AG20443 (cell line): ENCODE measurements at places on chromosomes 5 and 9.

GRCh38 chr5:17316970-17317459 lies 99.6 kb downstream of the BASP1 start:
- no peak for DNase-seq

DNA sequence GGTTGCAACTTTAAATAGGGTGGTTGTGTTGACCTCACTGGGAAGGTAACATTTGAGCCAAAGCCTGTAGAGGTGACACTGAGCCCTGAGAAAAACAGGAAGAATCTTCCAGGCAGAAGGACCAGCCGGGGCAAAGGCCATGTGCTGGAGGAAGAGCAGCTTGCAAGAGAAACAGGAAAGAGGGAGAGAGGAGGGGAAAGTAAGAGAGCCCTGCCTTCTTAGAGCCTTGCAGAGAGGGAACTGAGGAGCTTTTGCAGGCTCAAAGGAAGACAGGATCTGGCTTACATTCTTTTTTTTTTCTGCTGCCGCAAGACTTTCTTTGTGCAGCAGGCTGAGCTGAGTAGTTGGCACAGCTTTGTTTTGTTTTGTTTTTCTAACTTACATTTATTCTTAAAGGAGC lies 17.4 kb downstream of the C9orf153 start:
- DNase-seq: no peak

- DNase-seq: peak; percentile 83
Observed at GRCh38 chr5:158013939-158014338, 155.0 kb upstream of the CLINT1 start.

GRCh38 chr5:69454460-69455249 lies 37.9 kb upstream of the OCLN start:
- no peak for DNase-seq

DNA sequence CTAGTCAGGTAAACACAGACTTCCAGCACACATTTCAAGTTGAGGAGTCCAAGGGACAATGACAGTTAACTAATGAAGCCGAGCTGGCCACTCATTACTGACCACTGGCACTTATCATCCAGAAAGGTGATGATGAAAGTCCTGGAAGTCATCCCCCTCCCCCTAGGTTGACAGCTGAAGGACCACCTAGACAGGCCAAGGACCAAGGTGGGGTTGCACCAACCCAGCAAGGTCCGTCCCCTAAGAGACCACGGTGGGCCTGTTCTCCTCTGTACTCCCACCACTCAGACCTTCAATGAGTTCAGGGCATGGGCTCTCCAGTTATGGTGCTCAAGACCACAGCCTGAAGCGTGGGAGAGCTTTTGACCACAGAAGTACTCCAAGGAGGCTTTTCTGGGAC lies 13.2 kb downstream of the P4HA2 start:
- DNase-seq: no peak

GRCh38 chr5:55226027-55226933 lies 835 bp downstream of the MCIDAS start:
- peak; percentile 69 for DNase-seq

- peak; percentile 41 for DNase-seq
Observed at GRCh38 chr9:137423514-137424291, 510 bp downstream of the NOXA1 start.

GRCh38 chr9:119639287-119639955 lies 270.2 kb upstream of the BRINP1 start:
- peak; percentile 45 for DNase-seq

DNA sequence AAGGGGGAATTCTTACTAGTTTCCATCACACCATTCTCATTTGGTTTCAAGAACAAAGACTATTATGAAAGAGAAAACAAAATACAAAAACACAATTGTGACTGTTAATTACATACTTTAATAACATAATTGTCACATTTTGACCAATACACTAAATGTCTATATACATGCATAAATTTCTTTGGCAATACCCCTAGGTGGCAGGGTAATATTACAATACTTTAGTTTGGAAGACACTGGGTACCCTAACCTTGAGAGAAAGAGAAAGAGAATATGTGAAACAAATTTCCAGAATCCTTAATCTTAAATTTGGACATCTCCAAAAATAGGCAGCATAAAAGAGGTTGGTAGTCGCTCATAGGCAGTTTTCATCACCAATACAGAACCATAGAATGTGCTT lies 619.6 kb upstream of the ADAMTS16 start:
- no peak for DNase-seq

- DNase-seq: no peak
Observed at GRCh38 chr5:119785057-119785456, 155.7 kb downstream of the FAM170A start.

GRCh38 chr5:43137326-43137725 lies 16.6 kb downstream of the ZNF131 start:
- DNase-seq: no peak

- DNase-seq: no peak
Observed at GRCh38 chr9:106532306-106533015, 330.5 kb upstream of the ZNF462 start.

- no peak for DNase-seq
Observed at GRCh38 chr9:122695696-122696095, 20.8 kb downstream of the OR1L3 start.

DNA sequence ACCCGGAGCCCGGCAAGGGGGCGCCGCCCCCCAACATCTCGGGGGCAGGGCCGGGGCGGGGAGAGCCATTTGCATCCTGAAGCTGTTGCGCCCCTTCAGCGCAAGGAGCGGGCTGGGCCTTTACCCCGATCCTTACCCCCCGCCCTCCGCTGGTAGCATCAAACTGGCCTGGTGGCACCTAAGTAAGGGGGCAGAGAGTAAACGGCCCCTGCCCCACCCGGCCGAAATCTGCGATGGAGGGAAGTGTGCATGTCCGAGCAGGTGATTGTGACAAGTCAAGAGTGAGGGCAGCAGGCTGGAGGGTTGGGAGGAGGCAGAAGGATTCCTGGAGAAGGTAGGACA lies 101.2 kb downstream of the ESM1 start:
- no peak for DNase-seq

DNA sequence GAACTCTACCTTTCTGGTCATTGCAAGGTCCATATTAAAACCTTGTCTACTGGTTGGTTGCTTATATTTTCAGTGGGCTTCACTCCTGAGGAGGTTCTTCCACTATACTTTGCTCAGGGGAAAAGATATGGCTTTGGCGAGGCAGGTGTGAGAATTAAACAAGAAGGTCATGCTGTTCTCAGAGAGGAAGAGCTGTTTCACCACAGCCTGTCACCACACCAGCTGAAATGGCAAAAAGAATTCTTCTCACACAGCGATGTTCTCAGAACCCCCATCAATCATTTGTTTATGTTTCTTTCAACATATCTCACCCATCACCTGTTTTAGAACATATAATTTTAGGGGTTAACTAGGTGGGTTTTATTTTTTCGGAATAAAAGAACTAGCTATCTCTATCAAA lies 38.6 kb downstream of the CAPSL start:
- DNase-seq: no peak

DNA sequence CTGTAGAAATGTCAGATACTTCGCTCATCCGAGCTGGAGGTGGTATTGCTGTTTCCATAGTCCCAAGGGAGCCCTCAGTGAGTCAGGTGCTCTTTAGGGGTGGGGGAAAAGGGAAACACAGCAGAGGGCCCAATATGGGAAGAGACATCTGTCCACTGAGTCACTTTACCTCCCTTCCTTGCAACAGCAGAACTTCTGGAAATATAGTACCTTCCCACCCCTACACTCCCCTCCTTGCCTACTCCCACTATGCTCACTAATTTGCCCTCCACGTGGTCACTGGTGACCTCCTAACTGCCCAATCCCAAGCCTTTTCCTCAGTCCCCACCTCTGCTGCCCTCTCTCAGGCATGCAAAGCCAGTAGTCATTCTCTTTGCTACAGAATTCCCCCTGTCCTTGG lies 1.9 kb downstream of the HK3 start:
- DNase-seq: no peak

DNA sequence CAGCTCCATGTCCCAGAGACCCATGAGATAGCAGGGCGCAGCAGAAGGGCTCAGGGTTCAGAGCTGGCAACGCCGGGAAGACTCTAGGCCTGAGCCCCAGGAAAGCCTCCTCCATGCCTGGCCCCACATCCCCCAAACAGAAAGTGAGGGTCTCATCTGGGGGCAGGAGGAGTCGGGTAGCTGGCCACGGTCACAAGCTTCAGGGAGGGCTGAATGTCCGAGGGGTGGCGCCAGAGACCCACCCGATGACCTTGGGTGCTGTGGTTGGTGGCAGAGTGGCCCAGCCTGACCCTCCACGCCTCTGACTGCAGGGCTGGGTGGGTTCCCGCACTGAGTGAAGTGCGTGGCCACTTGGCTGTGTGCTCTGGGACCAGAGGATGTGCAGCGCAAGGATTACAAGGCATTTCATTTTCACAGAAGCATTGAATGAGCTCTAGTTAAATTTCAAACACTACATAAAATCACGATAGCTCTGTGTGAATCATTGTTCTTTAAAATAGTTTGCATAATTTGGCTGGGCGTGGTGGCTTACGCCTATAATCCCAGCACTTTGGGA lies 3.0 kb downstream of the C8G start:
- peak; percentile 71 for DNase-seq

- DNase-seq: no peak
Observed at GRCh38 chr9:130476151-130476730, 31.5 kb downstream of the ASS1 start.

GRCh38 chr5:59094864-59095263 lies 512.0 kb downstream of the RAB3C start:
- DNase-seq: no peak

GRCh38 chr9:121589986-121590385 lies 61.4 kb upstream of the DAB2IP start:
- DNase-seq: no peak

GRCh38 chr9:133499132-133499891 lies 20.4 kb upstream of the SLC2A6 start:
- DNase-seq: no peak

DNA sequence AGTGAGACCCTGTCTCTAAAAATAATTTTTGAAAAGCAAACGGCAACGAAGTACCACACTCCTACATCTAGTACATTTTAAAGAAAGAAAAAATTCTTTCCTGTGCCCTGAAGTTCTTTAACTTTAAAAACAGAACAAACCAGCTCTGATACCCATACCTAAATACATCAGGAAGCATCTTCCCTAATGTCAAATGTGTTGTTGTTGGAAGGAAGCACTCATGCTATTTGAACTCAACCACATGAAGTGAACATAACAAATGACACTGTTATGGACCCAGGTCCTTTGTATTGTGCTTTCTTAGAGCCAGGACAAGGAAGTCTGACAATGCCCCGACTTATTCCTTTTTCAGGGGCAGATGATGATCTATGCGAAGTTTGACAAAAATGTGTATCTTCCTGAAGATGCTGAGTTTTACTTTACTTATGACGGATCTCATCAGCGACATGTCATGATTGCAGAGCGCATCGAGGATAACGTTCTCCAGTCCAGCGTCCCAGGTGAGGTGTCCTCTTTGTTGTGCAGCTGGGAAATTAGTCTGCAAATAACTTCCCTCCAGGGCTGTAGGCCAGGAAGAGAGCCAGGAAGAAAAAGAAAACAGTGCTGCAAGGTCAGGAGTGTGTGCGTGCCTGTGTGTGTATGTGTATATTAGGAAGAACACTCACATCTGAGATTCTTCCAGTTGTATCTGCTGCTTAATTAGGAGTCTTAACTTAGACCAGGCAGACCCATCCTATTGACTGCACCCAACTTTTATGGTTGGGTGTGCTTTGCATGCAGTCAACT lies 123.7 kb downstream of the ARHGEF28 start:
- no peak for DNase-seq

GRCh38 chr5:157520911-157521703 lies 54.5 kb downstream of the ADAM19 start:
- peak; percentile 47 for DNase-seq

GRCh38 chr9:32398207-32398606 lies 13.8 kb downstream of the ACO1 start:
- DNase-seq: no peak

GRCh38 chr5:1131191-1131621 lies 19.3 kb upstream of the SLC12A7 start:
- no peak for DNase-seq

DNA sequence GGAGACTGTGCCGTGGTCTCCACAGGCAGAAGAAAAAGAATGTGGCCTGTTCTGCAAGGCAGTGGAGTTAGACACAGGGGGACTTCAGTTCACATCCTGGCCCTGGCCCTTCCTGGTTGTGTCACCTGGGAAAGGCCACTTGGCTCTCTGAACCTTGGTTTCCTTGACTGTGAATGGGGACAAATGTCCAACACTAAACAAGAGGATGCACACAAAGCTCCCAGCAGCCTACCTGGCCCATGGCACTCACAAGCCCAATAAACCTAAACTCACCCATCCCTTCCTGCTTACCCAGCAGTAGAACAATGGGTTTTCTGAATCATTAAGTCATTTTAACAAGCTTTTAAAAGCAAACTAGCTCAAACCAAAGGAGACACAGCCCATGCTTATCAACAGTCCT lies 103.9 kb downstream of the FRMD3 start:
- no peak for DNase-seq

DNA sequence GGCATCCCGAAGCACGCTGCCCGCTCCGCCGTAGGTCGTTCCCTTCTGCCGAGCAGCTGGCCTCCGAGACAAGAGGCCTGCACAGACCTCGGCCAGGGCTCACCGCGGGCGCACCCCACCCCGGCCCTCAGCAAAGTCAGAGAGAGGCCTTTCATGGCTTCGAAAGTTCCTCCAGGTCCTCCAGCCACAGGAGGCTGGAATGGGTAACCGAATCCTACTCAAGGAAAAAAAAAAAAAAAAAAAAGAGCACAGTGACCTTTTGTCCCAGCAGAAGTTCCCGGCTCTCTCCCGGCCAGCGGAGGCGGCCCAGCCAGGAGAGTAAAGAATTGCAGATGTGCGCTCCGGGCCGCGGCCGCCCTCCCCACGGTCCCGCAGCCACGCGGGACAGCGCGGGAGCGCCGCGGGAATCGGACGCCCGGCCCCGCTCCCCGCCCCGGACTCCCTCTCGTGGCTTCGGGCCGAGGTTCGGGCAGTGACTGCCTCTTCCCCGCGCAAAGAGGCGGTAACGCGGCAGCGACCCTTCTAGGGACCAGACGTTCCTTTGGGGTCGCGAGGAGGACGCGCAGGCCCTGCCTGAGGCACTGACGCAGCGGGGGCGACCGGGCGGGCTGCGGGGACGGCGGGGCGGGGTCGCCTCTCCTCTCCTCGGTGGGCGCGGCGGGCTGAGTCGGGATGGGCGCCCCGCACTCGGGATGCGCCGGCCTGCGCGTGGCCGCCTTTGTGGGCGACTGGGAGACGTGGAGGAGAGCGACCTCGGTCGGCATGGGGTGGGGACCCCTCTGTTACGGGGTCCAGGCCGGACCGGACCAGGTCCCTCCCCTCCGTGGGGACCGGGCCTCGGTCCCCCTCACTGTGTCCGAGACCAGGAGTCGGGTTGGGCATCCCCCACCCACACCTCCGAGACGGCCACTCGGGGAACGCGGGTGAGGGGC lies 754 bp downstream of the GFPT2 start:
- DNase-seq: peak; percentile 74

- no peak for DNase-seq
Observed at GRCh38 chr9:84514421-84514820, 155.1 kb upstream of the NTRK2 start.

GRCh38 chr5:158874792-158875191 lies 224.9 kb downstream of the EBF1 start:
- no peak for DNase-seq

DNA sequence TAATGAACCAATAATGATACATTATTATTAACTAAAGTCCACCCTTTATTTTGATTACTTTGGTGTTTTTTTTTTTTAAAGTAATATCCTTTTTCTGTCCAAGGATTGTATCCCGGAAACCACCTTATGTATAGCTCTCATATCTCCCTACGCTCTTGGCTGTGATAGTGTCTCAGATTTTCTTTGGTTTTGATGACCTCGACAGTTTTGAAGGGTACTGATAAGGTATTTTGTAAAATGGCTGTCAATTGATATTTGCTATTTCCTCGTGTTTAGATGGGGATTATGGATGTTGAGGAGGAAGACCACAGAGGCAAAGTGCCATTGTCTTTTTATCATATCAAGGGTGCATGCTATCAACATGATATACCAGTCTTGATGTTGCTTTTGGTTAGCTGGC lies 259.0 kb downstream of the SGCD start:
- no peak for DNase-seq
